Hepatocyte (in vitro differentiated cells): ENCODE measurements at places on chromosomes 1 and 21. TPM values are rescaled to one million over a fixed set of nuclear protein-coding genes. Genes with fewer than 3 reads are reported as not detected.

DNA sequence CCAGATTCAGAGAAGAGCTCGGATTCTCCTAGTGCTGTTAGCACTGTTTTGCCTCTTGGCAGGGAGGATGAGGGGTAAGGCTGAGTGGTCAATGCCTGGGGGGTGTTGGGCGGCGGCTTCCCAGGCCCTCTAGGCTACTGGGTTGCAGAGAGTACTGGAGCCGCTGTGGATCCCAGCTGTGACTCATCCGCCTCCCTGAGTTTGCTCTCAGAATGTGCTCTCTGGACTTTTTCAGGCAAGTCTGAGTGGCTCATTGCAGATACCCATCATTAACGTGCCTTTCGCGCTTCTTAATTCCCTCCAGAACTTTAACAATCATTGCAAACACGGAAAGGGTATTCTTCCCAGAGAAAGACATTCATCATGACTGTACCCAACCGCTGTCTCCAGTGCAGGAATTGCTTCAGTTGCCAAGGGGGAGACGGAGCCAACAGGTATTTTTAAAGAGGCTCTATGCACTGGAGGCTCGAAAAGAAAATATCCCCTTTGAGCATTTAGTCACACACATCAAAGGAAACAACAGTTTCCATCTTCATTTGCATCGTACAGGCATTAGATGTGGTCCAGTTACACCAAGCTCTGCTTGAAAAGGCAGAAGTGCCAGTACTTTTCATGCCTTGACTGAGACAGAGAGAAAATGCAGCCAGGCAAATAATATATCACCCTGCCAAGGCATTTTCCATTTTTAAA lies 14.4 kb upstream of the CAMTA1 start:
- no peaks in the 10 kb centered on the region for H3K27me3 ChIP-seq
- no peak overlapping the region for H3K4me3 ChIP-seq
- no peaks in the 10 kb centered on the region for H3K4me1 ChIP-seq
- peak; percentile 59 for DNase-seq

DNA sequence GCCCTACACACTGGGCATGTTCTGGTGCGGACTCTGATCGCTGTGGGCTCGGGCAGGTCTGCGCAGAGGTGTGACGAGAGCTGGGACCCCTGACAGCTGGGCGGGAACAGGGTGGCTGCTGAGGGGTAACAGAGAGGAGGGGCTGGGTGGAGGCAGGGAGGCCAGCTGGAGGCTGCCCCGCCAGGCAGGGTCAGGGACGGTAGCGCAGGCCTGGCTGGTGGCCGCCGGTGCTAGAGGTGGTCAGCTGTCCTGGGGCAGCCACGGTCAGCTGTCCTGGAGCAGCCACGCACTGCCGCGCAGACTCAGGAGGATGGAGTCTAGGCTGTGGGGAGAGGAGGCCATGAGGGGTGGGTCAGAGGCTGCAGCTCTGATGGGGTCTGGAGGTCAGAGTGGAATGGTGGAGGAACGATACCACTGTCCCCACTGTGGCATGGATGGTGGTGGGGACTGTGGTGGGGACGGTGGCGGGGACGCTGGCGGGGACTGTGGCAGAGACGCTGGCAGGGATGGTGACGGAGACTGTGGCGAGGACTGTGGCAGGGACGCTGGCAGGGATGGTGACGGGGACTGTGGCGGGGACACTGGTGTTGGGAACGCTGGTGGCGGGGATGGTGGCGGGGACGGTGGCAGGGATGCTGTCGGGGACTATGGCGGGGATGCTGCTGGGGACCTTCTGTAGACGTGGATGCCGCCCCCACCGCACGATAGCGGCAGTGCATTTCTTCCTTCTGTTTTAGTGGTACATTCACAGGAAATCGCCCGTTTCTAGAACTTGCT lies 21.3 kb upstream of the LRRC3 start:
- DNase-seq = no peak
- no peak overlapping the region for H3K27ac ChIP-seq
- no peaks in the 10 kb centered on the region for H3K4me1 ChIP-seq

DNA sequence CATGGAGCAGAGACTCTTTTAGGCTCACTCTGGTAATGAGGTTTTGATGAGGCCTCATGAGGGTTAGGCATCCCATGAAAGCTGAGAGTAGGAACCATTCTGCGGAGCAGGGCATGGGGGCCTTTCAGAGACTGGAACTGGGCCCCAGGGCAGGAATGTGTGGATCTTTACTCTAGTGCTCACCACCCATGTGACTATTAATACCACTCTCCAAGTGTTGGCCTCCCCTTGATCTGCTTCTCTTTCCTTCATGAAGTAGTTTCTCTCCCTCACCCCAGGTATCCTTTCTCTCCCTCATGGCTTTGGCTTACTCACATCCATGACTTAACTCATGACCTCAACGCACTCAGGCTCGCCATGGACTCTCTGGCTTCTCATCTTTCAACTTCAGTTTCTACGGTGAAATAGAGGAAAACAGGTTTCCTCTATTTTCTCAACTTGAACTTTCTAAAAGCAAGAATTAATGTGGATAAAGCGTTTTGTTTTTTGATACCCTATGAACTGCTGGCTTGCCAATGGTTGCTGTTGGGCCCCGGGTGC lies 50.5 kb upstream of the GADD45A start:
- H3K4me1 ChIP-seq = peaks cover 39% of the 10 kb centered on the region
- no peaks in the 10 kb centered on the region for H3K36me3 ChIP-seq

DNA sequence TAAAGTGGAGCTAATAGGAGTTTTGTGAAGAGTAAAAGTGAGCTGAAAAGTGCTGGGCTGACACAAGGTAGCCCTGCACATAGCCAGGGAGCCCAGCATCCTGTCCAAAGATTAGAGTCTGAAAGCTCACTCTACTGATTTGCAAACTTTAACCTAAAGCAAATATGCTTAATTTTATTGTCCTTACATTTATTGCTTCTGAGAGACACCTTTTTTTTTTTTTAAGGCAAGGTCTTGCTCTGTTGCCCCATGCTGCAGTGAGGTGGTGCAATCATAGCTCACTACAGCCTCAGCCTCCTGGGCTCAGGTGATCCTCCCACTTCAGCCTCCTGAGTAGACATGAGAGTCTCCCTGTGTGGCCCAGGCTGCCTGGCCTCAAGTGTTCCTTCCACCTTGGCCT lies 16.5 kb downstream of the MGST3 start:
- no peak overlapping the region for H3K4me3 ChIP-seq
- H3K4me1 ChIP-seq = peaks cover 8% of the 10 kb centered on the region

The ARHGEF16 gene
- total RNA-seq = 21.5 and 24.8 TPM in 2 replicates

- no peaks in the 10 kb centered on the region for H3K27me3 ChIP-seq
- H3K4me3 ChIP-seq = no peak overlapping the region
- H3K27ac ChIP-seq = no peak overlapping the region
- H3K4me1 ChIP-seq = no peaks in the 10 kb centered on the region
- DNase-seq = no peak
Observed at GRCh38 chr1:107547363-107548155, 406.7 kb downstream of the NTNG1 start.

The SHE gene
- total RNA-seq = 0.32 and 0.60 TPM in 2 replicates

The FCGR3B gene
- not detected in 2 replicates for total RNA-seq

DNA sequence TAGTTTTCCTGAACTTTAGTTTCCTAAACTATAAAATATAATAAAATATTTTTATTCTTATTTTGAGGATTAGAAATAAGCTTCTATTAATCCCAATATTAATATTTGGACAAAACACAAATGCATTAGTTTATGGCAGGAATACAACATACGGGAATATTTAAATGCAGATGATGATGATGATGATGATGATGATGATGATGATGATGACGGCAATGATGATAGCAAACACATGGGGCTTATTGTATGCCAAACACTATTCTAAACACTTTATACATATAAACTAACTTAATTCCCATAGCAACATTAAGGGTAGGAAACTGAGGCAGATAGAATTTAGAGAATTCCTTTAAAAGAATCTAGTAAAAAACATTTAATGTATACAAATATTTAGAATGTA lies 541.5 kb upstream of the BEND5 start:
- DNase-seq = no peak
- H3K4me3 ChIP-seq = no peak overlapping the region
- no peaks in the 10 kb centered on the region for H3K4me1 ChIP-seq
- no peaks in the 10 kb centered on the region for H3K27me3 ChIP-seq
- H3K27ac ChIP-seq = no peak overlapping the region

The HFM1 gene
- total RNA-seq = 3.6 and 3.9 TPM in 2 replicates

DNA sequence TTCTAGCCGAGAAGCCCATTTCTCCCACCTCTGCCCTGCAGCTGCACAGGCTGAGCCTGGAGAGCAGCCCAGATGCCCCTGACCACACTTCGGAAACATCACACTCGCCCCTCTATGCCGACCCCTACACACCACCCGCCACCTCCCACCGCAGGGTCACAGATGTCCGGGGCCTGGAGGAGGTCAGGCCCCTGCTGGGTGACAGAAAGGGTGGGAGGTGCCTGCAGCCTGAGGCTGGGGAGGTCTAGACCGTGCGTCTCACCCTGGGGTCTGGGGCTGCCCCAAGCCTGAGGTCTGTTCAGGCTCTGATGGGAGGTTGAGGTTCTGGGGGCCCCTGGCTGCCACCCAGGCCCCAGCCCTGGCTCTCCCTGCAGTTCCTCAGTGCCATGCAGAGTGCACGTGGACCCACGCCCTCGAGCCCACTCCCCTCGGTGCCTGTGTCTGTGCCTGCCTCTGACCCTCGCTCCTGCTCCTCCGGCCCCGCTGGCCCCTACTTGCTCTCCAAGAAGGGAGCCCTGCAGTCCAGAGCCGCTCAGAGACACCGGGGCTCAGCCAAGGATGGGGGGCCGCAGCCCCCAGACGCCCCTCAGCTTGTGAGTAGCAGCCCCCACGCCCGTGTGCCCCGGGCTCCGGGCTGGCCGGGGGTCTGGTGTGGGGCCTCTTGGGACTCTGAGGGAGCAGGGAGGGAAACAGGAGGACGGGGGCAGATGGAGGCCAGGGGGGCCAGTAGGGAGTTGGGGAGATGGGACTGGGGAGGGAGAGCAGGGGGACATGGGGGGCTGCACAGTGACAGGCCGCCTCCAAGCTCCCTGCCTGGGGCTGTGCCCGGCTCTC lies 7.4 kb downstream of the PLEKHN1 start:
- no peaks in the 10 kb centered on the region for H3K36me3 ChIP-seq
- peaks cover 4% of the 10 kb centered on the region for H3K27me3 ChIP-seq

GRCh38 chr1:3234956-3235355 lies 166.0 kb downstream of the PRDM16 start:
- no peak overlapping the region for H3K27ac ChIP-seq
- no peak overlapping the region for H3K4me3 ChIP-seq
- peaks cover 3% of the 10 kb centered on the region for H3K4me1 ChIP-seq
- DNase-seq = no peak
- H3K27me3 ChIP-seq = no peaks in the 10 kb centered on the region
- no peaks in the 10 kb centered on the region for H3K36me3 ChIP-seq

The KLF17 gene
- total RNA-seq = 0.08 TPM in 1 of 2 replicates, not detected in the other

DNA sequence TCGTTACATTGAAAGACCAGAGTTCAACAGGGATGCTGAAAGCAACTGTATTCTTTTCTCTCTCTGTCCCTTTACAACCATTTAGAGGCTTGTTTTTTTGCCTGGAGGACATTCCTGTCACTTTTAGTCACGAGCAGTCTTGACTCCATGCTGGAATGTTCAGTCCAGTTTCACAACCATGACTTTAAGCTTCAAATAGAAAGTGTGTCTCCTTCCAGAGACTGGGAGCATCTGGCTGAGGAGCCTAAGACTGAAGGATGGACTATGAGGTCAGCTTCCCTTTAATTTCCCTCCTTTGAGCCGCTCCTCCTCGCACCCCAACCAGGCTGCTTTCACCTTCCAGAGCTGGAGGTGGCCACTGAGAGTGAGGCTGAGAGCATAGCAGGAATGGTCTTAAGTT lies 10.5 kb upstream of the RYR2 start:
- H3K4me1 ChIP-seq = no peaks in the 10 kb centered on the region
- H3K27ac ChIP-seq = no peak overlapping the region
- peaks cover 2% of the 10 kb centered on the region for H3K27me3 ChIP-seq
- DNase-seq = no peak
- H3K4me3 ChIP-seq = no peak overlapping the region

DNA sequence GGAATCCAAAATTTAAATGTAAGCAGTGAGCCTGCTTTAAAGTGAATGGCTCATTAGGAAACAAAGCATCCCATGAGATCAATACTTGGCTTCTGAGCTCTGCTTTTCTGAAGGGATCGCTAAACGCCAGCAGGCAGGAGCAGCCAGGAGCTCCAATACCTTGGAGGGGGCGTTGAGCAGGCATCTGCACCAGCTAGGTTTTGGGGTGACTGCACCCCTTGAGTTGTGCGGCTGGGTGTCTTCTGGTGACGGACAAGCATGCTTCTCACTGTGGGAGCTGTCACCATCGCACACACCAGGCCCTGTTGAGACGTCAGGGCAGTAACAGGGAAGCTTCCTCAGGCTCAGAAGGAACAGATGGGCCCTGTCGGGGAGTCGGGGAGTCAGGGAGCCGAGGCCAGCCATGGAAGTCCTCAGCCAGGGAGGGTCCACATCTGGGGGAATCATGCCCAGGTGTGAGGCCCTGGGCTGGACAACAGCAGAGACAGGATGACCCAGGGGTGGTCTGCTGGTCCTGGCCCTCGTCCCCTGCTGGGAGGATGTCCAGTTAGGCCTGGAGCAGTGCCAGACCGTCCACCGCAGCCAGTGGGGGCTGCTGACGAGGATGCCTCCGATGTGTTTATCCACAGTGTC lies 57.9 kb upstream of the ADARB1 start:
- DNase-seq = no peak
- H3K4me3 ChIP-seq = no peak overlapping the region
- peaks cover 36% of the 10 kb centered on the region for H3K4me1 ChIP-seq
- no peaks in the 10 kb centered on the region for H3K27me3 ChIP-seq
- no peak overlapping the region for H3K27ac ChIP-seq

- no peak overlapping the region for H3K27ac ChIP-seq
- no peaks in the 10 kb centered on the region for H3K36me3 ChIP-seq
- no peak overlapping the region for H3K4me3 ChIP-seq
- no peaks in the 10 kb centered on the region for H3K27me3 ChIP-seq
- no peak for DNase-seq
- H3K4me1 ChIP-seq = no peaks in the 10 kb centered on the region
Observed at GRCh38 chr1:21518774-21519455, 9.7 kb downstream of the ALPL start.

GRCh38 chr21:26934383-26934782 lies 32.5 kb downstream of the ADAMTS5 start:
- H3K36me3 ChIP-seq = no peaks in the 10 kb centered on the region
- no peak overlapping the region for H3K4me3 ChIP-seq
- H3K27ac ChIP-seq = no peak overlapping the region
- no peak for DNase-seq

GRCh38 chr1:94765958-94766357 lies 54.2 kb upstream of the SLC44A3 start:
- H3K27me3 ChIP-seq = no peaks in the 10 kb centered on the region
- no peaks in the 10 kb centered on the region for H3K36me3 ChIP-seq
- no peak for DNase-seq
- H3K4me1 ChIP-seq = no peaks in the 10 kb centered on the region
- no peak overlapping the region for H3K4me3 ChIP-seq
